ENCODE measurements at places on chromosomes 6 and 20.

DNA sequence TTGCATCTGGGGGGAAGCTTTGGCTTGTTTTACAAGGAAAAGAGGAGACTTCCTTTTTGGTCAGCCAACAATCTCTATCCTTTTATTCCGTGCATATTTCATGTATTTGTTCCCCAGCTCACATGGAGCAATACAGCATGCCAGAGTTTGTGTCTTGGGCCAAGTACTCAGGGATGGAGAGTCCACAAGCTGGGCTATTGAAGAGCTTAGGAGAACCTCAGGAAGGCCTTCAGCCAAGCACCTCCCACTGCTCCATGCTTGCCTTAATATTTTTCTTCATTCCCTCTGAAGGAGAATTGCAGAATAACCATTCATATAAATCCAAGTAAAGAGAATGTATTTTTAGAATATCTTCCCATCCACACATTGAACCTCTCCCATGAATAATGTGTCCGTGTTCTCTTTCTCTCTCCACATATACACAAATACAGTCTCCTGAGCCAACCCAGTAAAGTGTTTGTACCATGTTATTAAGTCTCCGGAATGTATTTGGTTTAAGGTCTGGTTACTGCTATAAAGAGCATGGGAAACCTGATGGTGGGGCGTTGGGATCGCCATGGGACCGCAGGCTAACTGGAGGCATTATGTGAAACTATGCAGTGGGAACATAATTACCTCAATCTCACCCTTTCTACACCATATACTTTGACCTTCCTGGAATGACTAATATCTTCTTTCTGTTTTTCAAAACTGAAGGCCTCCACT, 3.0 kb downstream of the LAMA4 start:
- DNase-seq: no peak

- no peak for DNase-seq
These were observed 5.2 kb downstream of the SYTL3 start for GRCh38 chr6:158654960-158655489.

DNA sequence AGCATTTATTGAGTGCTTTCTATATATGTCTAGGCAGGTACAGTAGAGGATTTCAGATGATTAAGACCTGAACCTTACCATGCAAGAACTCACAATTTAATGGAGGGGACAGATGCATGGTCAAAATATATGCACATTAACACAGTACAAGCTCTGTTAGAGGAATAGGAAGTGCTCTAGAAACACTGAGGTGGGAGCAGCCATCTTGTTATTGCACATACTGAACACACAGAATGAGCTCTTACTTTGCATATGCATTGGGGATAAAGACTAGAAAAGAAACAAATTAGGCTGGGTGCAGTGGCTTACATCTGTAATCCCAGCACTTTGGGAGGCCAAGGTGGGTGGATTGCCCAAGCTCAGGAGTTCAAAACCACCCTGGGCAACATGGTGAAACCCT, 438.3 kb downstream of the UTRN start:
- DNase-seq: no peak

- no peak for DNase-seq
These were observed 78.8 kb downstream of the PTCHD4 start for GRCh38 chr6:48032151-48032550.

DNA sequence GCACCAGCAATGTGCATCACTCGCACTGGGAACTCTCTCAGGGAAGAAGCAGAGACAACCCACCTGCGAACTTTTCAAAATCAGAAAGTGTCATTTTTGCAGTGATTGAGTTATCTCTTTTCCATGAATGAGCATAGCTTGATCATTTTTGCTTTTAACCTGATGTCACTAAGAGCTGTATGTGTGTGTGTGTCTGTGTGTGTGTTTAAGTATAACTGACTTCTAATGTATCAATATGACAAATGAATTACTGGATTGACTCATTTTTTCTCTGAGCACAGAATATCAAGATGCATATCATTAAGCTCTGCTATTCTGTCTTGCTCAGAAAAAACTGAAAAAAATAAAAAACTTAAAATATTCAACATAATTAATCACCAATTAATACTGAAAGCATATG, 548.9 kb upstream of the MARCKS start:
- DNase-seq: no peak

DNA sequence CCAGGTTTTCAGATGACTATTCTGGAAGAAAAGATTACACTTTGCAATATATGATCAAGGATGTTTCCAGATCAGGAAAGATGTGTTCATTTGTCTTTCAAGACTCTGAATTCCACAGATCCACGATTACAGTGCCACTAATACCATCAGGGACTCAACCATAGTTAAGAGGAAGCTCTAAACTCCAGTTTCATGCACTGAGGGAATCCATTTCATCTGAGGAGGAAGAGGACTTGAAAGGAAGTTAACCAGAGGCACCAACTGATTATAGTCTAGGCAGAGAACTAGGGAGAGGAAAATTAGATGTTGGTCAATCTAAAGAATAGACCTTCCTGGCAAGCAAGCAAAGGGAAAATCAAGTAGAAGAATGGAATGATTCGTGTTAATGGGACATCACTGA, 218.3 kb upstream of the PRDM1 start:
- no peak for DNase-seq

DNA sequence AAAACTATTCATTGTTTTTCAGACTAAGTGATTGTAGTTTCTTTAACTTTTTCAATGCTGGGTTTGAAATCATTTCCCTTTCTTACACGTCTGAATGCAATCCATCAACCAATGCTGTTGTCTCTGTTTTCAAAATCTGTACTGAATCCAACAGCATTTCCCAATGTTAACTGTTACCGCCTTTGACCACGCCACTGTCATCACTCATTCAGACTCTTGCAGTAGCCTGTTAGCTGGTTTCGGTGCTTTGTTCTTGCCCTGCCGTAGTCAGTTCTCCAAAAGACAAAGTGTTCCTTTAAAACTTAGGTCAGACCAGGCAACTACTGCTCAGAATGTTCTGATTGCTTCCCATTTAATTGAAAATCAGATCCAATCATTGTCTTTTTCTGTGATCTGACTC, 131.3 kb downstream of the PLCB4 start:
- DNase-seq: no peak

- DNase-seq: no peak
These were observed 19.4 kb upstream of the TUBB2A start for GRCh38 chr6:3176562-3177355.

DNA sequence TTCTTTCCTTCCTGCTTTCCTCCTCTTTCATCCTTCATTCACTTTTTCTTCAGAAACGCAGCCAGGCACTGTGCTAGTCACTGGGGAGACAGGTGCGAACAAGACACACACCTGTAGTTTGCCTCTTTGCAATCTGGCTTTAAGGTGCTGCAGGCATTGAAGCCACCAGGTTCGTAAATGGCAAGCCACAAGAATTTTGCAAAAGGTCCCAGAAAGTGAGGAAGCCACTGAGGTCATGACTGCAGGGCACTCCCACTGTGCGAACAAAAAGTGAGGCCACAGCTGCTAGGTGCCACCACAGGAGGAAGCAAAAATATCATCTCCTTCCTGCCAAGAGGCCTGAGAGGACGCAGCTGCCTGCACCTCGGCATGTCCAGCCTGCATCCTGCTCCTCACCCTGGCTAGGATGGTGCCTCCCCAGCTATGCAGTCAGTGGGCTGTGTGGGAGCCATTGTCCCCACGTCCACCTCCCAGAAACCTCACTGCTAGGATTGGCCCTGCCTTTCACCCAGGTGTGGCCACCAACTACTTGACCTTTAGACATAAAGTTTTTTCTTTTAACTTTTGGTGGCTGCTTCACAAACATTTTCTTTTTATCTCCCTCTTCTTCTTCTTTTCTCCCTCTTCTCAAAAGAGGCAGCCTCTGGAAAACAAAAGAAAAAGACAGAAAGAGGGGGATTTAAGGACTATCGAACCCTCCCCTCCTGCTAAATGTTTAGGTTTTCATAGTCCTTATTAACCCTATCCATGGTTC, 230.8 kb downstream of the BCAS1 start:
- no peak for DNase-seq

GRCh38 chr20:5784735-5785134, 34.5 kb downstream of the SHLD1 start:
- no peak for DNase-seq
